ENCODE measurements at places on chromosomes 2 and 18.
A peak's percentile ranks its signal among the peaks of the same experiment; 100 is the strongest.

- DNase-seq, result no peak
Observed at GRCh38 chr18:48932822-48933510, 17.8 kb downstream of the SMAD7 start.

DNA sequence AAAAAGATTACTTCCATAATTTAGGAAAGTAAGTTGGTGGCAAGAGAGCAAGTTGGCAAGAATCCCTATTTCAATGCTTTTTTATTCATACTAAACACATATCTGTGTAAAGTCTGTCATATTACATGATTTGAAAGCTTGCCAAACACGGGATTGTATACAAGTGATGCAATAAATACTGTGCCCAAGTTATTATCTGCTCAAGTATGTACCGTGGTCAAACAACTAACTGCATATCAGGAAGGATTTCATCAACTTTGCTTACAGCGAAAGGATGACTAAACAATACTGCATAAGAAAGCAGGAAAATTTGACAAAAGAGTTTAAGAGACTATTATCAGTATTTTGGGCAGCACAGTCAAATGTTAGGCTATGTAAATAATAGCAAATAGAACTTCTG is 69.6 kb upstream of the SCN1A start:
- DNase-seq, result no peak

GRCh38 chr2:20917287-20917660 is 94.4 kb upstream of the LDAH start:
- no peak for DNase-seq

GRCh38 chr18:8978394-8978793 is 124.1 kb upstream of the NDUFV2 start:
- DNase-seq, result no peak

- DNase-seq, result no peak
Observed at GRCh38 chr2:131056932-131057287, 36.4 kb downstream of the FAM168B start.

- no peak for DNase-seq
Observed at GRCh38 chr2:206853915-206854314, 85.4 kb upstream of the CPO start.

DNA sequence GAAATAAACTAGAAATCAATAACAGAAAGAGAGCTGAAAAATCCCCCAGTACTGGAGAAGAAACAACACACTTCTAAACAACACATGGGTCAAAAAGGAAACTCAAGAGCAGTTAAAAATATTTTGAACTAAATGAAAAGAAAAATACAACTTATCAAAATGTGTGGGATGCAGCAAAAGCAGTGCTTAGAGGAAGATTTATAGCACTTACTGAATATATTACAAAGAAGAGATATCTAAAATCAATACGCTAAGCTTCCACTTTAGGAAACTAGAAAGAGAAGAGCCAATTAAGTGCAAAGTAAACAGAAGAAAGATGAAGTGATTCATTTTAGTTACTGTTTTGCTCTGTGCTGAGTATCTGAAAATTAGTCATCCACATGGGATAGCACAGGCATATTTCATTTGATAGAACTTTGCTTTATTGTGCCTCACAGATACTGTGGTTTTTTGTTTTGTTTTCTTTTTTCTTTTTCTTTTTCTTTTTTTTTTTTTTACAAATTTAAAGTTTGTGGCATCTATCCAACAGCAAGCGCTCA is 17.0 kb downstream of the TGFA start:
- DNase-seq, result no peak

DNA sequence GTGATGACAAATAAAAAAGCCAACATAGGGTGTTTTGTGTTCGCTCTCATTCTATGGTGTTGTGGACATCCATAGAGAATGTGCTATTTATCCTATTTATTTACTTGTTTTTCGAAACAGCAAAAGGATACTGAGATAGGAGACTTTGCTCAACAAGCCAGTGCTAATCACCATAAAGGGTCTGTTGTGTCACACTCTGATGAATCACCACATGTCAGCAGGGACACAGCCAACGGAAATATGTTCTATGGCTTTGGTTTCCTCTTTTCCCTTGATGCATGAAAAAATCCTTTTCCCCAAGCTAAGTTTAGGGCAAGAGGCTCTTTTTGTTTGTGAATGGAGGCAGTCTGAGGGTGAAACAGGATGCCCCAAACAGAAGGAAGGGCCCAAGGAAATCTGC is 154.3 kb downstream of the RNF152 start:
- DNase-seq, result no peak

DNA sequence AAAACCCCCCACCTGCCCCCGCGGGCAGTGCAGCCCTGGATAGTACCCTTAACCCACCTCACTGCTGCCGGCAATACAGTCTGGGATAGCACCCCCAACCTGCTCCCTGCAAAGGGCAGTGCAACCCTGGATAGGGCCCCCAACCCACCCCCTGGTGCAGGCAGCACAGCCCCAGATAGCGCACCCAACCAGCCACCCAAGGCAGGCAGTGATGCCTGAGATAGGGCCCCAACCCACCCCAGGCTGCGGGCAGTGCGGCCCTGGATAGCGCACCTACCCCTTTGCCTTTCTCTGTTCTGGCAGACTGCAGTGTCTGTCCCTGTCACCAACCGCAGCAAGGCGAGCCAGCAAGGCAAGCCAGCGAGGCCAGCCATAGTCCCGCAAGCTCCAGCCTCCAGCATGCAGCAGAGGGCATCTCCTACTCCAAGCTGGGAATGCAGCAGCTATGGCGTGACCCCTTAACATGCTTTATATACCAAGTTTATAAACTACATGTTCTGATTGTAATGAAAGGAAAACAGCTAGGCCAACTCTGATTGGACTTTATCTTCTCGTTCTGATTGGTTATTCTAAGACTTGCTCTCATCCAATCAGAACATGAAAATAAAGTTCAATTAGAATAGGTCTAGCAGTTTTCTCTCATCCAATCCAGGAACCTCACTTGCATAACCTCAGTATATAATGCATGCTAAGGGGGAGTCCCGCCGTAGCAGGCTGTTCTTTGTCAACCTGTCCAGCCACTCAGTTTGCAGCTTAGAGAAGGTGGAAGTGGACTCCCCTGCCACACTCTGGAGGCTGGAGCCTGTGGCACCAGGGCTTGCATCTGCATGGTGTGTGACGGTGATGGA is 34.1 kb upstream of the ANKRD62 start:
- DNase-seq, result no peak

DNA sequence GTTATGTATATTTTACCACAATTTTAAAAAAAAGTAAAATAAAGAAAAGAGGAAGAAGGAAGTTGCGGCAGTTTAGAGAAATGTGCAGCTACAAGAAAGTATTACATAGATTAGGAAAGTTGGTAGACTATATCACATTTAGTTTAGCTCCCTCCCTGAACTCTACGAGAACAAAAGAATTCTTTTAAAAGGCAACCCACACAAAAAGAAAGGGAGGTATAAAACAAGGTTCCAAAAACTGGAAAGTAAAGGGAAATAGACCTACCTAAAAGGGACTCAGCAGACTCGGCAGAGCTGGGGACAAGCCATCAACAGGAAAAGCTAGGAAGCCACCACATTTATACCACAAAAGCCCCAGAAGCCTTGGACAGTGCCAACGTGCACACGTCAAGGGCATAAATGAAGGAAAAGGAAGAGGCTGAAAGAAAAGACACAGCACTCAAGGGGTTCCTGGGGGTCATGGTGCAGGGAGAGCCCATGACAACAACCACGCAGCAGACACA is 9.1 kb downstream of the TMEM127 start:
- no peak for DNase-seq

DNA sequence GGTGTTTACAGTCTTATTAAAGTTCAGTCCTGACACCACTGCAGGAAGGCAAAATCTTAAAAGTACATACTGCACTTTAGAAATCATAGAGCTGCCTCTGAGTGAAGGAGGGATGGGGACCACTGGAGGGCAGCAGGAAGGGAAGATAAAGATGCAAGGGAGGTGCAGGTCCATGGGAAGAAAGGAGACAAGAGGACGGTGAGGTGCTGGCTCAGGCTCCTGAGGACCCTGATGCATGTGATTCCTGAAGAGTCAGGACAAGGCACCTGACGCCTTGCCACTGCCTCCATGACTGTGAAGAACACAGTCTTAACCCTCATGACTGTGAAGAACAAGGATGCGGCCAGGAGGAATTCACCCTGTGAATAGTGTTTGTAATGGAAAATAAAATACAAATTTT is 116.2 kb upstream of the NPAS2 start:
- no peak for DNase-seq

GRCh38 chr2:54642677-54643430 is 80.6 kb upstream of the EML6 start:
- no peak for DNase-seq

DNA sequence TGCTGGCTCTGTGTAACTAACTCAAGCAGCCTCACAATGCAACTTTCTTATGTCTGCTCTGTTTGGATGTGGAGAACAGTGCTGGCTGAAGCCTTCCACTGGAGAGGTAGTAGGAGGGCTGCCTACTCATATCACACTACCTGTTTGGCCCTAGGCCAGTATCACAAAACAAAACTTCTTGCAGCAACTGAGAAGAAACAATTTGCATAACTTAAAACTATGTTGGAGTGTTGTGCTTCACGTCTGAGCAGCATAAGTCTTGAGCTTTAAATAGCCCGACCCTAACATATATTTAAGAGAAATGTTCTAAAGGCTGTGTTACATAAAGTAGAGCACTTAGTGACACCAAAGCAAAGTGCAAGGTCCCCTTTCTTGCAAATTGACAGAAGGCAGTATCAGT is 204.9 kb upstream of the ACVR2A start:
- DNase-seq, result no peak

DNA sequence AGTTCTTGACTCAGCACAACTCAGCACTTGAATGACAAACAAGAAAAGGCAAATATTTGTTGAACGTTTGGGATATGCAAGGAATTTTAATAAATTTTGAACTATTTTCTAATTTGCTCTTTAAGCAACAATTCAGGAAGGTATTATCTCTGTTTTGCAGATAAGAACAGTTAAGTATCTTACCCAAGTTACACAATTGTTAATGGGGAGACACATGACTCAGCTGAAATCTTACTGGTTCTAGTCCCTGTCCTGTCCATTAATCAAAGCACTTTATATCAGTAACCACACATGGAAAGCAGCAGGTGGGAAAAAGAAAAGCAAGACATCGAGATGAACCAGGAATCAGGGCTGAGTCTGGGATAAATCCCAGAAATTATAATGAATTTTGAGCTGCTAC is 493.9 kb upstream of the PIK3C3 start:
- no peak for DNase-seq

GRCh38 chr2:162506706-162507105 is 162.8 kb downstream of the GCA start:
- no peak for DNase-seq

DNA sequence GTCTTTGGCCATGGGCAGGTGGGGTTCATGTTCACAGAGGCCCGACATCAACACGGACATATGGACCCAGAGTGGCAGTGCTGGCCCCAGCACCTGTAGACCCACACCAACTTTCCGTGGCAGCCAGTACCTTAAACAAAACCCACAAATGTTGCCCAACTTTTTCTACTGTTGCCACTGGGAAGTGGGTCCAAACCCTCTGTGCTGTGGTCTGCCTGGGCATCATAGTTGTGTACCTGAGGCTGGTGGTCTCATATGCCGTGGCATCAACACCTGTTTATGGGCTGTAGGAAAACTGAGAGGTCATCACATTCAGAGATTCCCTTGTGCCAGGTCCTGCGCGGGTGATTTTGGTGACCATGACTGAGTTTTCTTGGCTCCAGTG is 79.9 kb downstream of the SH3RF3 start:
- no peak for DNase-seq

DNA sequence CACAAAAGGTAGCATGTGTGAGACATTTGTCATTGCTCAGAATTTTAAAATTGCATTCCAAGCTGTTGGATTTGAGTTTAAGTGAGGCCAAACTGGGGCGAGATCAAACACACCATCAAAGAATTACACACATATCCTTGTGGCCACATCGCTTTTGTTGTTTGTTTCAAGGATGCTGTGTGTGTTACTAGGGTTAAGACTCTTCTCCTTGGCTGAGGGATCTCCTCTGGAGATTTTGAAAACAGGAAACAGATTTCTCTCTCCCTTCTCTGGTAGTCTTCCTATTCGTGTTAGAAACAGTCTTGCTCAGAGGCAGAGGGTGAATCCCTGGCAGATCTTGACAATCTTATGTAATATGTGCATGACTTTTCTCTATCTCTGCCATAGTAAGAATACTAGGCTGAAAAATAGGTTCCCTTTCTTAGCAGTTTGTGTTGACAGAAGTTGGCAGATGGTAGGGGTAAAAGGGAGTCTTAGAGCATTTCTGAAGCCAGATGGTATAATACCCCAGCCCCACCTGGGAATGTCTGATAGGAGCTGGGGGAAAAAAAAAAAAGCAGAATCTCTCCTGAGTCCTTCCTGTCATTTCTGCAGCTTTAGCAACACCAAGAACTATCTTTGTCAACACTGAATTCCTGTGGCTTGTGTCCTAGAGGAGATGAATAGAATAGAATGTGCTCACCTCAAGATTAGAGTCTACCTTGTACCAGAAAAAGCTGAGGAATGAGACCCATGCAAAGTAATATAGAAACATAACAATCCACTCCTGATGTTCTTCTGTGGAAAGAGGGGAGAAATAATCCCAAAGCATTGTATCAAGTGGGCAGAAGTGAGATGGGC is 101.8 kb downstream of the XRCC5 start:
- no peak for DNase-seq

- DNase-seq, result no peak
Observed at GRCh38 chr18:5961097-5961827, 65.9 kb upstream of the TMEM200C start.

DNA sequence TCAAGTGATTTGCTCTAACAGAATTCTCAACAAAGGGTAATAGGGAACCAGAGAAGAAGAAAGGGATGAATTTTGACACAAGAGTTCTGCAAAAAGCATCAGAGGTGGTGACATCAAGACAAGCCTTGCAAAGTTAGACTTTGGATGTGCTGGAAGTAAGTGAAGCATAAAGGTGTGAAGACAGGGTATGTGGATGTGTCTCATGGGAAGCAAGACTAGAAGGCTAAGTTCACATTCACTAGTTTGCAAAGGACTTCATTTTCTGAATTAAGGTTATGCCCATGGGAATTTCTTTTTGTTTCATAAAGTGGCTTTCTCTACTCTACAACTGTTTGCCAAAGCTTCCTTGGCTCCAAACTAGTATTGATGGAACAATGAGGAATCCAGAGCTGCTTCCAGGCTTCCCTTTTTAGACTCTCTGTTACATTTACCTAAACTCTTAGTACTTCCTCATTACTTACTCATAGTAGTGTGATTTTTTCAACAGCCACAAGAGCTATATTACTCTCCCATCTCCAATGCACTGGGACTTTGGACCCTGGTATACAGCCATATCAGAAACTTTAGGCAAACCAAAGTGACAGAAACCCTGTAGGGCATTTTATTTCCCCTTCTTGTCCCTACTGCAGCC is 21.1 kb upstream of the IHH start:
- no peak for DNase-seq

DNA sequence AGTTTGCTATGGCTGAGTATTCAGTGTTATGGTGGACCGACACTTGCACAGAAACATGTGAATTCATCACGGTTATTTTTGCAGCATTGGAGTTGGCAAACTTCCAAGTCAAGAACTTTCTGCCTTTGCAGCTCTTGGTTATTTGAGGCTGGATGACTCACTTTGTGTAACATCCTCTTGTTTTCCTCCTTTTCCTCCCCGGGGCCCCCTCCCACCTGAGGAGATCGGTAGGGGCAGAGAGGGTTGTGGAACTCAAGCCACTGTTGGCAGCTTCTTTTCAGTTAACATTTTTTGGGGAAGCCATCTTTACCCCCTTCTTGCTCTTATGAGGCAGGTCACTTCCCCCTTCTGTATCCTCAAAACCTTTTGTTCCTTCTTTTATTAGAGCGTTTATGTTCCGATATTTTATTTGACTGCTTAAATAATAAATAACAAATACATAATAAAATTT is 48.6 kb downstream of the DDX1 start:
- peak; percentile 61 for DNase-seq
